Vein endothelial cell (primary cell): ENCODE measurements at places on chromosomes 4 and X. TPM values are rescaled to one million over a fixed set of nuclear protein-coding genes. Genes with fewer than 3 reads are reported as not detected.

The TEX13D gene
- total RNA-seq: not detected in 2 replicates

The NKX3-2 gene
- total RNA-seq: not detected in 2 replicates

The SERPINA7 gene
- not detected in 2 replicates for total RNA-seq

The EMCN gene
- total RNA-seq: 158 and 216 TPM in 2 replicates

The SPARCL1 gene
- 3.6 and 4.2 TPM in 2 replicates for total RNA-seq

The SMS gene
- 119 and 141 TPM in 2 replicates for total RNA-seq

The DCHS2 gene
- total RNA-seq: 0.19 TPM in 1 of 2 replicates, not detected in the other

The GRID2 gene
- not detected in 2 replicates for total RNA-seq

The CXorf51A gene
- total RNA-seq: not detected in 2 replicates

The SH3D19 gene
- 125 and 149 TPM in 2 replicates for total RNA-seq

The RNF175 gene
- 0.10 TPM in 1 of 2 replicates, not detected in the other for total RNA-seq

The SPATA4 gene
- 0.67 TPM in 1 of 2 replicates, not detected in the other for total RNA-seq

The MAGEB3 gene
- not detected in 2 replicates for total RNA-seq

The IRS4 gene
- under 0.01 TPM in 1 of 2 replicates, not detected in the other for total RNA-seq
